Central memory CD4-positive, alpha-beta T cell (primary cell): ENCODE measurements at places on chromosomes 1 and 21.

DNA sequence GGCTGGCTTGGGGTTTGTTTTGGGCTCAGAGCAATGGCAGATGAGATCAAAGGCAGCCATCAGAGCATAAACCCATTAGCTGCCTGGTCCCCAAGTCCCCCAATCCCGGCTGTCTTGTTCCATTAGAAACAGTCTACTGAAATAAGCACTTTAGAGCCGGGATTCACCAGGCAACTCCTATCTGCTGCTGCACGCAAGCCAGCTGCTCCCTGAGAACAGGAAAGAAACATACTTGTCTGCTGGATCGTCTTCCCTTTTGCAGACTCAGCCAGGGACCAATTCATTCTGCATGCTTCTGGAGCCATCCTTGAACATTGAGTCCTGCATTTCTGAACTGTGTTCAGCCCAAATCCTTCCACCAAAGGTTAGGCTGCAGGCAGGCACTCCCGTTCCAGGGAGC is 21.8 kb downstream of the RXRG start:
- no peak for DNase-seq

GRCh38 chr1:228147151-228147693 is 2.5 kb upstream of the GJC2 start:
- DNase-seq: no peak

GRCh38 chr1:153790313-153790965 is 15.2 kb downstream of the SLC27A3 start:
- no peak for DNase-seq

- peak; percentile 30 for DNase-seq
Measured at GRCh38 chr1:161071886-161072371, 2.2 kb upstream of the ARHGAP30 start.

- DNase-seq: no peak
Measured at GRCh38 chr1:18653367-18653766, 22.7 kb downstream of the PAX7 start.

DNA sequence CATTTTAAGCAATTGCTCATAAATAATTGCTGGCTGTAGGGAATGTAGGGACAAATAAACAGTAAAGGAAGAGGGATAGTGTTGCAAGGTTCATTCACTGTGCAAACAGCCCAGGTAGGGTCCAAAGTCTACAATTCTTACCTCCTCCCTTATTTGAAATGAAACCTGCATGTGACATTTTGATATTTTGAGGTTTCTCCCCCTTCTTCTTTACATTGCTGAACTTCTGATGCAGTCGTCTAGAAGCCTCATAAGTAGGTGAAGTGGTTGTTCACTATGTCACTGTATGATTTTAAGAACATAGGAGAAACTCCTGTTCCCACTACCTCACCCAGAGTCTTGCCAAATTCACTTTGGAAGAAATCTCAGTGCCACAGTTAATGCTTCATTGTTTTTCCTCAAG is 16.1 kb downstream of the F5 start:
- DNase-seq: no peak
